ENCODE measurements at places on chromosomes 6 and 20.

GRCh38 chr6:149347067-149347466, 29.6 kb downstream of the TAB2 start:
- DNase-seq = no peak

DNA sequence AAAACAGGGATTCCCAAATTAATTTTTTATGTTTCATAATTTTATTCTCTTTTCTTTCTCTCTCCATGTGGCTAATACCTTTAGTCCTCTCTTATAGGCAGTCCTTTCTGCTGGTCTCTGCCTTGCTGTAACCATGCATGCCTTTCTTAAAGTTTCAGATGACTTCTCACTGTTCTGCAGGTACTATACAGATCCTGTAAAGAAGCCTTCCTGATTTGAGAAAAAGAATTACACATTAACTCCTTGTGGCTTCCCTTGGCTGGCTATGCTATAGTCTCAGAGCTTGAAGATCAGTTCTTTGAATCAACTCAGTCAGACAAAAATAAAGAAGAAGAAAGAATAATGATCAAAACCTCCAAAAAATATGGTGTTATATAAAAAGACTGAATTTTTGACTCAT, 7.3 kb upstream of the GPR63 start:
- no peak for DNase-seq

- DNase-seq = no peak
These were observed 22.6 kb upstream of the DYNLRB1 start for GRCh38 chr20:34493646-34494045.

DNA sequence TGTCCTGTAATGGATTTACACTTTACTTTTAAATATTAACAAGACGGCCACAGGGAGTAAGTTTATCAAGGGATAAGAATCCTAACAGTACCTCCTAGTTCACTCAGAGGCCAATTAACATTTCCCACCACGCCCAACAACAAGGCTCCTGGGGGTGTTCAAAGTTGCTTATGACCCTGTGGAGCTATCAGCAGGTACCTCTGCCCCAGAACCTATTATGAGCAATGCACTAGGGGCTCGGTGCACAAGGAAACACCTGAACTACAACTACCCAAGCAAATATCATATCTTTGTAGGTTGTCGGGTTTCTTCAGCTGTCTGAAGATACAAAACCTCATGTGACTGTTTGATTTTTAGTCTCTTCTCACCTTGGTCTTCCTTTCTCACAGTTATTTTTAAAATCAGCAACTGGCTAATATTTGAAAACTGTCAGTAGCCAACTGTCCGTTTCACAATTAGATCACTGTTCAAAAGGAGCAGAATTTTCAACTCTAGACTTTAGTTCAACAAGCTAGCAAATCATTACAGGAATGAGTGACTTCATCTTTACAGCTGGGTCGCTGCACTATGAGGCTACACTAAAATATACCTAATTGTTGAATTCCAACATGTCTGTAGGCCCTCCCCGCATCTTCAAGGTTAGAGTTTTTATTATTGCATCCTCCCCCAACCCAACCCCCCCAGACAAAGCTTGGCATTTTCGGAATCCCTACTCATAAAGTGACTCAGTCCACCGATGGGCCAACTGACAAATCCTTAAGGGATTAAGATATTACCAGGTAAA, 38.1 kb downstream of the B4GALT5 start:
- DNase-seq = no peak

DNA sequence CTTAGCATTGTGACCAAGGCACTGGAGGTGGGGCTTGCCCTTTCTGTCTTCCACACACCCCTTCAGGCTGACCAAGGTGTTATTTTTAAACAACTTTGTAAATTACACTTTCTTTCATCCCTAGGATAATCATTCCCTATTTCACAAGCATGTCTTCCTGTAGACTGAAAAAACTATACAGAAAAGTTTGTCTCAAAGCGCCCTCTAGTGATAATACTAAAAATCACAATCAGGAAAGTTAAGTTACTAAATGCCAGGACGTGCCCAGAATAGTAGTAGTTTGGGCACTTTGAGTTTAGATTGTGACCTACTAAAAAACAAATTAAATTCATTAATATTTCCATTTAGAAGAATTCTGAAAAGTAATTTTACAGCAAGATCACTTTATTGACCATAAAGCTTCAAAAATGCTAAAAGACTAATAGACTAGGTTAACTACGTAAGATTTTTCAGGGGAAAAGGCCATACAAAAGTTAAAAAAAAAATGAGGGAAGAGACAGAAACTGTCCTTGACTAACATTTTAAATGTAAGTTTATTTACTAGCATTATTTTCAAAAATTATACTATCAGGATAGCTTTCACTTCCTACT, 123.3 kb upstream of the DUSP22 start:
- DNase-seq = no peak

- no peak for DNase-seq
These were observed 2.5 kb downstream of the CHD6 start for GRCh38 chr20:41615676-41616075.

GRCh38 chr6:129872586-129872985, 11.5 kb upstream of the TMEM244 start:
- no peak for DNase-seq

- DNase-seq = no peak
These were observed 92.4 kb downstream of the SMOC2 start for GRCh38 chr6:168533414-168533813.

DNA sequence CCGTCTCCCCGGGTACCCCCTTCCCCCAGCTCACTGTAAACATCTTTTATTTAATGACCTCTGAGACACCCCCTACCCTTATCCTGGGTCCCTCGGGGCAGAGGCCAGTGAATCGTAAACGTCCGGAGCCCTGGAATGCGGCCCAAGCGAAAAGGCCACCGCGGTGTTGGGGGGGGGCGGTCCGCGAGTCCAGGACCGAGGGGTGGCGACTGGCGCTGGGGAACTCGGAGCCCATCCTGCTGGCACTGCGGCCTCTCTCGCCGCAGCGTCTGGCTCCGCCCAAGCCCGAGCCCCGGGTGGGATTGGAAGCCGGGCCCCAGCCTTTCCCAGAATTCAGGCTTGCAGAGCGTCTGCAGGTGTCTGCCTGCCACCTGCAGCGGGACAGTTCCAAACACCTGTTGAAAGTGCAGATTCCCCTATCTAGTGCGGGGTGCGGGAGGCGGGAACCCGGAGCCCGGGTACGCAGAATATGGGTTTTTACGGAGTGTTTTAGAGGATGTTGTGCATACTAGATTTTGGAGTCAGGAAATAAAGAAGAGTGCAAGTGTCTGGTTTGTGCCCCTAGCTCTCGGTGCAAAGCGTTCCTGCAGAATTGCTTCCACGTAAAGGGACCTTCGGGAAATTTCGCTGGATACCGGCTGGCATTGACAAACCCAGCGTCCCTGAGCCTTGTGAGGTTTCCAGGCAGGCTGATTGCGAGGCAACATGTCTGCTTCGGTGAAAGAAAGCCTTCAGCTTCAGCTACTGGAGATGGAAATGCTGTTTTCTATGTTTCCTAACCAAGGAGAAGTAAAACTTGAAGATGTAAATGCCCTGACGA, 800 bp downstream of the RWDD2A start:
- DNase-seq = peak; percentile 91

DNA sequence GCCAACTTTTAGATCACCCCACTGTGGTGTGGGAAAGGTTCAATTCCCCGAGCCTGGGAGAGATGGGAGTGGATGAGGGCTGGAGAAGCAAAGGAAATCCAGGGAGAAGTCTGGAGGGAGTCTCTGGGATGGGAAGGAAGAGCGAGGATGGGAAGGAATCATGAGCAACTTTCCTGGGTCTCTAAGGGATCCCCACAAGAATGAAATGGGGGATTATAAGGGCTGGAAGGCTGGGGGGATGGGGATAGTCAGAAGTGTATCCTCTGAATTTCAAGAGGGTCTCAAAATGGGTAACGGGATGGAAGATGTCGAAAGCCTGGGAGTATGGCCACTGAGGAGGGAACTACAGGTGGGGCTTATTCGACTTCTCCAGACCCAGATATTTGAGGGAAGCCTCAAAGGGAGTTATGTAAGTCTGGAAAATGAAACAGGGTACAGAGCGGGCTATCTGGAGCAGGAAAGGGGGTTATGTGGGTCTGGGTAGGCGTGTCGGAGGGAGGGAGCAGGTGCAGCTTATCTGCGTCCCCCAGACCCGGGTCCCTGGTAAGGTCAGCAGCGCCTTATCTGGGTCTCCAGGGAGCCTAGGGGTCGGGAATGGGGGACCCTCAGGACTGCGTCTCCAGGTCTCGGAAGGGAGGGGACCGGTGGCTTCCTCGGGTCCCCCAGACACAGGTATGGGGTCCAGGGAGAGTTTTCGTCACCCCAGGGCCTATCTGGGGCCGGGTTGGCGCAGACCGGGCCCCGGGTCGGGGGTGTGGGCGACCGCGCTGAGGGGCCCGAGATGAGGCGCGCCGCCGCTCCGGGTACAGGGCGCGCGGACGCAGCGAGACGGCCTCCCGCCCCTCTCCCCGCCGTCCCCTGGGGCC, 550 bp downstream of the PLAGL2 start:
- DNase-seq = no peak

DNA sequence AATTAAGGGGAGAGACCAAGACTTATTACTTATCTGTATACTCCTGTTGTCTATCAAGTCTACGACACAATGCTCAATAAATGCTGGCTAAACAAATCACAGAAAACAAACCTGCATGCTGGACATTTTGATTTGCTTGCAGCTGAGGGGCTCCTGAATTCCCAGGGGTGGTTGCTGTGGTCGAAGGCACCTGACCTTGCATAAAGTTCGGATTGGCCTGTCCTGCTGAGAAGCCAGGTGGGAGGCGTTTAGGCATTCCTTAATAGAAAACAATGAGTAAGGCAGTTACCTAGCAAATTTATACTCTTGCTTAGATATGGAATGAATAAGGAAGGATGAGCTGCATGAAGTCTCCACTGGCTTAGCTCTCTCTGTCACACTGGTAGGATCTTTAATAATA, 50.5 kb downstream of the TP53INP2 start:
- DNase-seq = no peak

DNA sequence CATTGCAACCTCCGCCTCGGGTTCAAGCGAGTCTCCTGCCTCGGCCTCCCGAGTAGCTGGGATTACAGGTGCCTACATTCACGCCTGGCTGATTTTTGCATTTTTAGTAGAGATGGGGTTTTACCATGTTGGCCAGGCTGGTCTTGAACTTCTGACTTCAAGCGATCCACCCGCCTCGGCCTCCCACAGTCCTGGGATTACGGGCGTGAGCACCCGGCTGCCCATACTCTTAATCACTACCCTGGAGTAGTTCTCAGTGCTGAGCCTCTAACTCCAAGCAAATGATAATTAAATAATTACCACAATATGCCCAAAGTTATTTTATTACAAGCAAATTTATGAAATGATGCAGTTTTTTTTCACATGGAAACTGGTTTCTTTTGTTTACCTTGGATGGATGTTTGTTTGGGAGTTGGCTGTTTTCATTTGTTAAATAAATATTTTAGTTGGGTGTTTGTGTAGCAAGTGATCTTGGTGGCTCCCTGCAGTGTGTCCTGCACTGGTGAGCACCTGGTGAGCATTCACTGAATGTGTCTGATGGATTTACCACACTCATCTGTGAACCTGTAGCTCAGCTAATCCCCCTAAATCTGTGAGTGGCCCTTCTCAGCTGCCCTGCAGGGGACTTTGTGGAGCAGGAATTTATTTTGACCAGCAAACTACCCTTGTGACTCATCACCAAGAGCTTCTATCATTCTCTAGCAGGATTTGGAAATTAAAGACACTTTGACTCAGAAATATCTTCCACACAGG, 36.9 kb downstream of the UTRN start:
- DNase-seq = no peak

DNA sequence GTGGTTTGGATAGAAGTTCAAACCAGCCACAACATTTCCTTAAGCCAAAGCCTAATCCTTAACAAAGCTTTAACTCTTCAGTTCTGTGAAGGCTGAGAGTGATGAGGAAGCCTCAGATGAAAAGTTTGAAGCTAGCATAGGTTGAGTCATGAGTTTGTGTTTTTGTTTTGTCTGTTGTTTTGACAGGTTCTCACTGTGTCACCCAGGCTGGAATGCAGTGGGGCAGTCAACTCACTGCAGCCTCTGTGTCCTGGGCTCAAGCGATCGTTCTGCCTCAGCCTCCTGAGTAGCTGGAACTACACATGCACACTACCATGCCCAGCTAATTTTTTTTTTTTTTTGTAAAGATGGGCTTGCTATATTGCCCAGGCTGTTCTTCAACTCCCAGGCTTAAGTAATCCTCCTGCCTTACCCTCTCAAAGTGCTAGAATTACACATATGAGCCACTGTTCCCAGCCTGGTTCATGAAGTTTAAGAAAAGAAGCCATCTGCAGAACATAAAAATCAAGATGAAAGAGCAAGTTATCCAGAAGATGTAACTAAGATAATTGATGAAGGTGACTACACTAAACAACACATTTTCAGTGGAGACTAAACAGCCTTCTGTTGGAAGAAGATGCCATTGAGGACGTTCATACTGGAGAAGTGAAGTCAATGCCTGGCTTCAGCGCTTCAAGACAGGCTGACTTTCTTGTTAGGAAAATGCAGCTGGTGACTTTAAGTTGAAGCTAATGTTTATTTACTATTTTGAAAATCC, 96.2 kb downstream of the SMAP1 start:
- DNase-seq = no peak

DNA sequence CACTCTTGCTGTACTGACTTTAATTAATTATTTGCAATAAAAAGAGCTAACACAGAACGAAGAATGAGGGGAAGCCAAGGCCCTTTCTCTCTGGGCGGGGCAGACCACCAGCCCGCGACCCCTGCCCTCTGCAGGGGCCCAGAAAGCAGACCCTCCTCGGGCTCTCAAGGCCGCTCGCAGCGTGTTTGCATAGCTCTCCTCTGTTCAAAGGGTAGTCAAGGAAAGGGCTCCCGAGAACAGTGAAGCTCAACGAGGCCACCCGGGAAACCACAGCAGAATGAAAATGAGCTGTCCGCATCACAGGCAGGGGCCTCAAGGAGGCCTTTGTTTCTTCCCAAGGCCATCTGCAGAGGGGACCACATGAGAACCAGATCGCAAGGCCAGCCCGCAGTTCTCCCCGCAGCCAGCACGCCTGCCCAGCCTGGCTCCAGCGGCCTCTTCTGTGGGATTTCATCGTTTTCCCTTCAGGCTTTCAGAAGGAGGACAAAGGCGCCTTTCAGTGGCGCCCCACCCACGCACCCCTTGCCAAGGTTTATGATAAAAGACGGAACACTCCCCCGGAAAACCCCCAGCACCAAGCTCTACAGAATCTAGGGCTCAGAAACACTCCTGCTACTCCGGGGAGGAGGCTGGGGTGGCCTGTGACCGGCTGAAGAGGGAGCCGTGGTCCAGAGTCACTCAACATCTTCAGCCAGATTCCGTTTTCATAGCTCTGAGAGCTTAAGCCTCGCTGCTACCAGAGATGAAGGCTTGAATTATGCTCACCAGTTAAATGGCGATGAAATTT, 25.3 kb downstream of the ACSS1 start:
- peak; percentile 99 for DNase-seq

GRCh38 chr20:17109307-17109706, 117.5 kb upstream of the PCSK2 start:
- no peak for DNase-seq

GRCh38 chr6:161414707-161415106, 140.8 kb upstream of the AGPAT4 start:
- DNase-seq = no peak

Measured in posterior cingulate gyrus (tissue), 11 donors.